ENCODE measurements at places on chromosomes 16 and 17. TPM values are rescaled to one million over a fixed set of nuclear protein-coding genes. Genes with fewer than 3 reads are reported as not detected.
A peak's percentile ranks its signal among the peaks of the same experiment; 100 is the strongest.

DNA sequence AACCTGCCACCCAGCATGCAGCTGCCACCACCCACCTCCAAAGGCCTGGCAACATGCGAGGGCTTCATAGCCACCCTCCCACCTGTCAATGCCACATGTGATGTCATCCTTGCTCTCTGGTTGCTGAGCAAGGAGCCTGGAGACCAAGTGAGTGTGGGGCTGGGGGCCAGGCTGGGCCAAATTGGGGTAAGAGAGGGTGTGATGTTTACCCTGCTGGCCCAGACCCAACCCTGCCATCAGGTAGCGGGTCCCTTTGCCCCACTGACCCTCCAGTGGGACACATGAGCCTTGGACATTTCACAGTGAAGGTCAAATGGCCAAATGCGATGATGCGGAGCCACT, 8.9 kb downstream of the ALOX15B start:
- no peak for DNase-seq

NR1D1 gene
- polyA plus RNA-seq = 2.1 TPM

KCNH6 gene
- polyA plus RNA-seq = not detected

DNA sequence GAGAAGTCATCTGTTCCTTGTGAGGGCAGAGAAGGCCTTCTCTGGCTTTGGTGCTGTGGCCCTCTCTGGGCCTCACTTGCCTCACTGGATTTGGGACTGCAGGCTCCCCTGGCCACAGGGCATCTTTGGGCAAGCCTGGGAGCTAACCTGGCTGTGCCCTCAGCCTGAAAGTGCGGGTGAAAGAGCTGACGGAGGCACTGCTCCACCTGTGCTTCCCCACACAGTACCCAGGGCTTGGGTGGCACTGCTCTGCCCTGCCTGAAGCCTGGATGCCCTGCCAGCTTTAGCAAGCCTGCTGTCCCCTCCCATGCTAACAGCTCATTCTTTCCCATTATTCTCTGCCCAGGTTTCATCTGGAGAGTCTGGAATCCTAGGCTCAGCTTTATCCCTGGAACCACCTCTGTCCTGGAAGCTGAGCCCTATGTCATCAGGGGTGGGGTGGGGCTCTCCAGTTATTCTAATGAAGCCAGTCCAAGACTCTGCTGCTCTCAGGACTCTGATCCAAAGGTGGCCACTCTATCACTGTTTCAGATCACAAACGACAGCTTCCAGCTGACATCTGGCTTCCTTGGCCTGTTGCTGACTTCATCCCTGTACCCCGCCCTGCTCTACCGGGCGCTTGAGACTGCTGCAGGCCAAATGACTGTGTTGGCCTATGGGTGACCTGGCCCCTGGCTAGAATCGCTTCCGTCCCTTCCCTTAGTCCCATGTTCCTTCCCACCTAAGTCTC, 29.3 kb downstream of the HIC1 start:
- no peak for DNase-seq

TNK1 gene
- polyA plus RNA-seq = 3.5 TPM

DNA sequence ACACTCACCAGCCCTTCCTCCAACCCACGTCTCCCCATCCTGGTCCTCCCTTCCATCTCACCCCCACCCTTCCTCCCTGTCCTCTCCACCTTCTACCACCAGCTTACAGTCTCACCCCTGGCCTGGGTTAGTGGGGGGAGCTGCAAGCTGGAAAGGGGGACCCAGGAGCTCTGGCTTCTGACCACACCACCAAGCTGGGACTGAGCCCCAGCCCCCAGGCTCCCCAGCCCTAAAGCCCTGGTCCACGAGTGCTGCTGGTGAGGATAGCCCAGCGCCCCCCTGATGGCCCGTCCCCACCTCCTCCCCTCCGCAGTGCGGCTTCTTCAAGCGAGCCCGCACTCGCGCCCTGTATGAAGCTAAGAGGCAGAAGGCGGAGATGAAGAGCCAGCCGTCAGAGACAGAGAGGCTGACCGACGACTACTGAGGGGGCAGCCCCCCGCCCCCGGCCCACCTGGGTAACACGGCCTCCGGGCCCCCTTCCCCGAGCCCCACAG, 7.2 kb upstream of the PDK2 start:
- no peak for DNase-seq

DNA sequence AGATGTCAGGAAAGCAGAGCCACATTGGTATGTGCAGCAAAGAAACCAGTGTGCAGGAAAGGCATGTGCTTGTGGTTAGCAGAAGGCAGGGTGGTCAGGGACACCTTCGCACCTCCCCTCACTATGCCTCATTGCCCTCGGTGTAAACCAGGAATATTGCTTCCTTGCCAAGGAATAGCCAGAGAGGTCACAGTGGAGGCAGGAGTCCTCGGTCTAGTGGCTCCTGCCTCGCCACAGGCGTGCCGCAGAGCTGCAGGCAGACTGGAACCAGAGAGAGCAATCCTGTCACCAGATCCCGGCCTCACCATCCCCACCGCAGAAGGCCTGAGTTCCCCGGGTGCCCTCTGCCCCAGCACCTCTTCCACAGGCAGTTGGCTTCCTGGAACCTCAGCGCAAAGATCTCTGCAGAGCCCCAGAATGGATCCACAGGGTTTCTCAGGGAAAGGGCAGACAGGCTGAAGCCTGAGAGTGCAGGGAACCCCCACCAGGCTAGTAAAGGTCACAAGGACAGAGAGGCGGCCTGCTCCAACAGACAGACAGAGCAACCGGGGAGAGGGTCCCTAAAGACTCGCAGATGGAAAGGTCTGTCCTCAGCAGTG, 21.6 kb downstream of the CCDC182 start:
- DNase-seq = no peak

NFATC2IP gene
- polyA plus RNA-seq = 24.6 TPM

DNA sequence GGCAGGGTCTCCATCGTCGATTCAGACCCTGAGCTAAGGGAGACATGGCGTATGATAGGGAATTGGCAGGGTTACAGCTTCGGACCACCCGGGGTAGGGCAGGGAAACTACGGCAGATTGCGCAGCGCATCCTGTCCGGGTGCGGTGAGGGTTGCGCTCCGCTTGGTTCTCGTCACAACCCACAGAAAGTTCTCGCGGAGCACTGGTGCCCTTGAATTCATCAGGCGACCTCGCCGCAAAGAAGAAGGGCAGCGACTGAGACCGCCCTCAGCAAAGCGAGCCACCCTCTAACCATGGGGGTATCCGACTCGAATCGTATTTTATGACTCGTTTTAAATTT, 1.2 kb downstream of the HS3ST3B1 start:
- DNase-seq = peak; percentile 82

LRRC75A gene
- polyA plus RNA-seq = 1.5 TPM

DNA sequence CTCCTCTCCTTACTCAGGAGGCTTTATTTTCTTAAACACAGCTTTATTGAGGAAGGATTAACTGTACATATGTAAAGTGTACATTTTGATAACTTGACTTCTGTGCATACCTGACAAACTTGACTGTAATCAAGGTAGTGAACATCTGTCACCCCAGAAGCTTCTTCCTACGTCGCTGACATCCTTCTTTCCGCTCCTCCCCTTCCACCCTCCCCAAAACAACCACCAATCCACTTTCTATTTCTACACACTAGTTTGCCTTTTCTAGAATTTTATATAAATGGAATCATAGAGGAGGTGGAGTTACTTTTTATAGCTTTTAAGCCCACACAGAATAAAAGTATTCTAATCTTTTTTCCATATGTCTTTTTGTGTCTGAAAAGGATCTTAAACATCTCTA, 225.2 kb upstream of the RBFOX1 start:
- DNase-seq = no peak

- no peak for DNase-seq
Measured at GRCh38 chr17:64984181-64984580, 64.9 kb upstream of the LRRC37A3 start.

DNA sequence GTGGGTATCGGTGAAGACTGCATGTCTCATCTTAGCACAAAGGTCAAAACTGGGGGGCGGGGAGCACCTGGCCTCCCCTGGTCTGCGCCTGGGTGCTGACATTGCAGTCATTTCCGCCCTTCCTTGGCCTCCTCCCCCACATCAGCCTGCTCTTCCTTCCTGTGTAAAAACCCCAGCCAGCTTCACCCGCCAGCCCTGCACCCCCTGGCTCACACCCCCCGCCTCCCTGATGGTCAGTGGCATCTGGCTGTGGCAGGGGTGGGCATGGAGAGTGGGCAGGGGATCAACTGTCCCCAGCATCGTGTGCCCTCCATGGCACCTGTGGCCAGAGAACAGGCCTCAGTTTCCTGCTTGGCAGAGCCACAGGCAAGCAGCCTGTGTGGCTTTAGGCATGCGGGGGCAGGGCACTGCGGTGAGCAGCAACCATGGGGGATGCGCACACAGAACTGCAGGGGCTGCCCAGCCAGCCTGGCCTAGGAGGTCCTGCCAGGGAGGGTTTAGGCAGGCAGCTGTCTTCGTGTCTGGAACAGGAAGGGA, 26.5 kb upstream of the LASP1NB start:
- peak; percentile 81 for DNase-seq

USB1 gene
- 19.8 TPM for polyA plus RNA-seq

DNA sequence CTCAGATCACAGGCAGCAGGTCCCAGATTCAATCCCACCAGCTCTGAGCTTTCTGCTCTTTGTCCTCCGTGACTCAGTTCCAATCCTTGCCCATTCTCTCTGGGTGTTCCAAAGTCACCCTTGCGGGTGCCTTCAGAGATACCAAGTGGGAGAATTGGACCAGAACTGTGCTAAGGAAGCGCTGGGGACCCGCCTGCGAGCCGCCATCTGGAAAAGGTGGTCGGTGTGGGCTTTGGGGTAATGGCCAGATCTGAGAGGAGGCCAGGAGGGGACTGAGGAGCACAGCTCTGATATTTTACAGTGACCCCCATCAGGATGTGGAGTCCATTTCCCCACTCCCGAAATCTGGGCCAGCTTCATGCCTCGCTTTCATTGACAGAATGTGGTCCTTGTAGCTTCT, 152.6 kb downstream of the SDK2 start:
- DNase-seq = no peak

DNA sequence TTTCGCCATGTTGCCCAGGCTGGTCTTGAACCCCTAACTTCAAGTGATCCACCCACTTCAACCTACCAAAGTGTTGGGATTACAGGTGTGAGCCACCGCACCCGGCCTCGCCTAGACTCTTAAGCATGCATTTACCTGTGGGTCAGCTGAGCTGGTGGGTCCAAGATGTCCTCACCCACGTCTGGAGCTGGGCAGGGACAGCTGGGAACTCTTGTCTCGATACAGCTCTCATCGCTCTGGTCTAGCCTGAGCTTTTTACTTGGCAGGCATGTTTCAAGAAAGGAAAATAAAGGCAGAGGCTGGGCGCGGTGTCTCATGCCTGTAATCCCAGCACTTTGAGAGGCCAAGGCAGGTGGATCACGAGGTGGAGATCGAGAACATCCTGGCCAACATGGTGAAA, 56.9 kb upstream of the PHOSPHO1 start:
- no peak for DNase-seq

- DNase-seq = no peak
Measured at GRCh38 chr17:42362245-42362961, 25.8 kb downstream of the STAT3 start.

- DNase-seq = peak; percentile 20
Measured at GRCh38 chr17:62653002-62653825, 25.7 kb downstream of the MRC2 start.

DNA sequence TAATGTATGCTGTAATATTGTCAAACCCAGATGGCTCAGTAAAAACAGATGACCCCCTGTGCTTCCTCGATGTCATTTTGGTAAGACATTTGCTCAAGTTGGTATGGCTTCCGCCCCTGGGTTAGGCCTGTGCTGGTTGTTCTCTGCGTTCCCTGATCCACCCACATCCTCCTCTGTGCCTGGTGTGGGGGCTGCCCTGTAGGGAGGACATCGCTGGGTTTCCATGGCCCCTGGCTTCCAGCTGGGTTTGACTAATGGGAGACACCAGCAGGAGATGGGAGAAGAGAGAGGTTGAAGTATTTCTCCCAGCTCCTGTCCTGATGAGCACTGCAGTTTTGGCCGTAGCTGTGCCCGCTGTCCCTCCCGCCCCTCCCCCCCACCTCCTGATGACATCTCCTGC, 4.4 kb upstream of the MFAP4 start:
- no peak for DNase-seq

DOC2B gene
- polyA plus RNA-seq = not detected

- no peak for DNase-seq
Measured at GRCh38 chr16:3188925-3189825, 1.2 kb downstream of the OR1F1 start.

DNA sequence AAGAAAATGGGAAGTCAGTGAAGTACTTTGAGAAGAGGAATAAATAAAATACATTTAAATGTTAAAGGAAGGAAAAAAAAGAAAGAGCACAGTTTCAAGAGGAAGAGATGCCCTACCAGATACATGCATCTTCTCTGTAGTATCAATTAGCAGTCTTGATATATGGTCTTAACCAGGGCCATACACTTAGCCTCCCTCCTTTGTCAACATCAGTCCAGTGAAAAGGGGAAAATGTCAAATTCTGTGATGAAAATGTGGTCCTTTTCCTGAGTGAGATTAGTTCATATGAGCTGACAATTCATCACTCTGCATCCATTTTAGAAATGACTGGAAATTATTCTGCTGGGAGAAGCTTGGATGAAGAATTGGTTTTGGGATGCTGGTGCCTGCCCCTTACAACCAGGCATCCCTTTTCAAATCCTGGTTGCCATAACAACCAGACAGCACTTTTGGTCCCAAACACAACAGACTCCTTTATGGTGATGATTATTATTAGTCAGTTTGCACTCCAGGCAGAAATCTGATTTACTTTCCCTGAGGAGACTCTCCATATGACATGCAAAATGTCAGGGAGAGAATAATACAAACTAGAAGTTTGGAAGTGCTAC, 933.6 kb upstream of the CDH8 start:
- no peak for DNase-seq

TAC4 gene
- polyA plus RNA-seq = not detected

GRCh38 chr17:31144428-31144827, 49.7 kb downstream of the NF1 start:
- DNase-seq = no peak

CFAP52 gene
- not detected for polyA plus RNA-seq

SGCA gene
- polyA plus RNA-seq = 2.1 TPM

USP43 gene
- not detected for polyA plus RNA-seq

- no peak for DNase-seq
Measured at GRCh38 chr17:57186226-57187019, 69.9 kb upstream of the MSI2 start.

GRCh38 chr16:801584-802363, 1.2 kb upstream of the GNG13 start:
- no peak for DNase-seq

- no peak for DNase-seq
Measured at GRCh38 chr16:16015849-16016248, 66.4 kb downstream of the ABCC1 start.

DNA sequence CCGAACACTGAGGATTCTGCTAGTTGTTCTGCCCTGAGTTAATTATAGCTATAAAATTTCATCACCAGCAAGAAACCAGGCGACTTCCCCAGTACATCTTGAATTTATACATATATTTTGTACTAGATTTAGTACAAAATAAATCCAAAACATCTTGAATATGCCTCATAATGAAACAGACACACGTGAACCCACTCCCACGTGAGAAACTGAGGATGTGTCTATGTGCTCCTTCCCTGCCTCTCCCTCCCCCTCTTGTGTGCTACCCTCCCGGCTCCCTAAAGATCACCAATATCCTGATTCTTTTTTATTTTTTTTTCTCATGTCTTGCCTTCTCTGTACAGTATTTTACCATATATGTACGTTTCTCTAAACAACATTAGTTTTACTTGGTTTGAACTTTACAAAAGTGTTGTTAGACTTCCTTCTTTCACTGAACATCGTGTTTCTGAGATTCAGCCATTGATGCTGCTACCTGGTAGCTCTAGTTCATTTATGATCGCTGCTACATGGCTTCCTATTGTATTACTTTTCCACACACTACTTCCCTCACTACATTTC, 1.1 kb upstream of the LCMT1 start:
- no peak for DNase-seq

- DNase-seq = no peak
Measured at GRCh38 chr16:89279666-89280481, 62.4 kb downstream of the ZNF778 start.

- DNase-seq = no peak
Measured at GRCh38 chr16:68790130-68790761, 53.1 kb upstream of the TANGO6 start.

ANKFN1 gene
- polyA plus RNA-seq = not detected
